SK-N-SH (cell line): ENCODE measurements at places on chromosomes 3 and 15.

GRCh38 chr3:110750201-110750600 lies 321.4 kb upstream of the NECTIN3 start:
- no peak for DNase-seq

GRCh38 chr3:557972-558371 lies 361.4 kb downstream of the CHL1 start:
- no peak for DNase-seq

GRCh38 chr15:92947071-92947730 lies 47.1 kb downstream of the CHD2 start:
- DNase-seq = no peak

- no peak for DNase-seq
Observed at GRCh38 chr3:55668359-55668758, 181.3 kb upstream of the WNT5A start.

DNA sequence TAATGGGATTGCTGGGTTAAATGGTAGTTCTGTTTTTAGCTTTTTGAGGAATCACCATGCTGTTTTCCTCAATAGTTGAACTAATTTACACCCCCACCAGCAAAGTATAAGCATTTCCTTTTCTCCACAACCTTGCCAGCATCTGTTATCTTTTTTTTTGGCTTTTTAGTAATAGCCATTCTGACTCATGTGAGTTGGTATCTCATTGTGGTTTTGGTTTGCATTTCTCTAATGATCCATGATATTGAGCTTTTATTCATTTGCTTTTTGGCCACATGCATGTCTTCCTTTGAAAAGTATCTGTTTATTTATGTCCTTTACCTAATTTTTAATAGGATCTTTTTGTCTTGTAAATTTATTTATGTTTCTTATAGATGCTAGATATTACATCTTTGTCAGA lies 288.2 kb downstream of the EPHA6 start:
- DNase-seq = no peak

DNA sequence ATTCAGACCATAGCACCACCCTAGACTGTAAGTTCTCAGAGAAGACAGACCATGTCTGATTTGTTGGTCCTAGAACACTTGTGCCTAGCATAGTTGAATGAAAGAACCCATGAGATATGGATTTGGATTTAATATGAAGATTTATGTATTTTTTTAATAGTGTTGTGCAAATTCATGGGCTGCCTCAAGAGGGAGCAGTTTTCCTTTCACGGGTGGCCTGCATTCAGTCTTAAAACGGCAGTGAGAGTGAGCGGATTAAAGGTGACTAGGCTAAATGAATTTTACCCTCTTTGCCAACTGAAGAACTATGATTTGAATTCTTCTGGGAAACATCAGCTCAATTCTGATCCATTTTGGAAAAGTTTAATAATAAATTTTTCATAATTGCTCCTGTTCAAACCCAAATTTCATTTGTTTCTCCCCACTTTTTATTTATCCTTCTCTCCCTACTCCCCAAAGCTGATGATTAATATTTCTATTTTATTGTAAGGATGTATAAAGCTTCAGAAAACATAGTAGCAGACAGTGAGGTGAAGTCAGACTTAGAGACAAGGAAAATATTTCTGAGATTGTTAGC lies 67.3 kb downstream of the MORC1 start:
- peak; percentile 20 for DNase-seq

GRCh38 chr3:25728101-25728500 lies 55.1 kb downstream of the NGLY1 start:
- peak; percentile 17 for DNase-seq

DNA sequence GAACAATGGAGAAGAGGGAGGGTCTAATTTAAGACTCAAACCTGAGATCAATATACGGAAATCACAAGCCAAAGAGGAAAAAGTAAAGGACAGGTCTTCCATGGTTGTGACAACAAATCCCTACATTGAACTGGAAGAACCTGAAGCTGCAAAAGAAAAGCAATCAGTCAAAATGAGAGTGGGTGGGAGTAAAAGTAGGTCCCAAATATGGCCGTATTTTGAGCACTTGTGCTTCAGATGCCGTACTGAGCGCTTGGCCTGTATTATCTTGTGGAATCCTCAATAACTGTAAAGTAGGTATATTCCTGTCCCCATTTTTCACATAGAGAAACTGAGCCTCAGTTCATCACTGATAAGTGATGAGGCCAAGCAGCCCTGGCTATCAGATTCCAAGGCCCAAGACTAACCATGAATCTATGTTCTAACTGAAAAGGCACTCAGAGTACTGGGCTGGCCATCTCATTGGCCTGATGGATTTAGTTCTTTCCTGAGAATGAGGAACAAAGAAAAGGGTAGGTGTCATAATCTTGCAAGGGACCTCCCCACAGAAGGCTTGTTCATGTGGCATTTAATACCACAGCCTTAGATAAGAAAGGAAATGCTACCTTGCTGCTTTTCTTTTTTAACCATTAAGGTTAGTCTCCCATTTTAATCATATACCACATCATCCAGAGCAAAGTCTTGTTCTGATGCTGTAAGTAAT lies 52.5 kb downstream of the LRRN1 start:
- no peak for DNase-seq
